ENCODE measurements at places on chromosomes 16 and 17.

DNA sequence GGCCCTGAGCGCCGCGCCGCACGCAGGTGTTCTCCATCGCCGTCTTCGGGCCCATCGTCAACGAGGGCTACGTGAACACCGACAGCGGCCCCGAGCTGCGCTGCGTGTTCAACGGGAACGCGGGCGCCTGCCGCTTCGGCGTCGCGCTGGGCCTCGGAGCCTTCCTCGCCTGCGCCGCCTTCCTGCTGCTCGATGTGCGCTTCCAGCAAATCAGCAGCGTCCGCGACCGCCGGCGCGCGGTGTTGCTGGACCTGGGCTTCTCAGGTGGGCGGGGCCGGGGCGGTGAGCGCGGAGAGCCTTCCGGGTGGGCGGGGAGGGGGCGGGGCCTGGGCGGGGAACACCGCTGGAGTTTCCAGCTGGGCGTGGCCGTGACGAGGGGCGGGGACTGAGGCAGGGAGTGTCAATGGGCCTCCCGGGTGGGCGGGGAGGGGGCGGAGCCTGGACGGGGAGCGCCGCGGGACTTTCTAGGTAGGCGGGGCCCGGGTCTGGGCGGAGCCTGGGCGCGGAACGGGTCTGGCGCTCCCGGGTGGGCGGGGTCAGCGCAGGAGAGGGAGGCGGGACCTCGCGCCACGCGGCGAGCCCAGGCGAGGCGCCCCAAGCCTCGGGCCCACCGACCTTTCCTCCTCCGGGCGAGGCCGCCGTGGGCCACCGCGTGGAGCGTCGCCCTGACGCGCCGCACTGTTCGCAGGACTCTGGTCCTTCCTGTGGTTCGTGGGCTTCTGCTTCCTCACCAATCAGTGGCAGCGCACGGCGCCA is 2.4 kb downstream of the SYNGR3 start:
- peak; percentile 99 for DNase-seq

DNA sequence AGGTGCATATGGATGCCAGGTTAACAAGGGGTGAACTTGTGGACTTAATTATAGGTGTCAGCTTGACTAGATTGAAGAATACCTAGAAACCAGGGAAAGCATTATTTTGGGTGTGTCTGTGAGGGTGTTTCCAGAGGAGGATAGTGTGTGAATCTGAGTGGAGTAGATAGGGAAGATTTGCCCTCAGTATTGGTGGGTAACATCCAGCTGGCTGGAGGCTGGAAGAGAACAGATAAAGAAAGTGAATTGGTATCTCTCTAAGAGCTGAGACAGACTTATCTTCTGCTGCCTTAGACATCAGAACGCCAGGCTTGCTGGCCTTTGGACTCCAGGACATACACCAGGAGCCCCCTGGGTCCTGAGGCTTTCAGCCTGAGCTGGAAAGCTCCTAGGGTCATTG is 75.2 kb downstream of the CDRT15 start:
- no peak for DNase-seq

GRCh38 chr17:34424814-34425491 is 61.9 kb upstream of the CCL1 start:
- no peak for DNase-seq

DNA sequence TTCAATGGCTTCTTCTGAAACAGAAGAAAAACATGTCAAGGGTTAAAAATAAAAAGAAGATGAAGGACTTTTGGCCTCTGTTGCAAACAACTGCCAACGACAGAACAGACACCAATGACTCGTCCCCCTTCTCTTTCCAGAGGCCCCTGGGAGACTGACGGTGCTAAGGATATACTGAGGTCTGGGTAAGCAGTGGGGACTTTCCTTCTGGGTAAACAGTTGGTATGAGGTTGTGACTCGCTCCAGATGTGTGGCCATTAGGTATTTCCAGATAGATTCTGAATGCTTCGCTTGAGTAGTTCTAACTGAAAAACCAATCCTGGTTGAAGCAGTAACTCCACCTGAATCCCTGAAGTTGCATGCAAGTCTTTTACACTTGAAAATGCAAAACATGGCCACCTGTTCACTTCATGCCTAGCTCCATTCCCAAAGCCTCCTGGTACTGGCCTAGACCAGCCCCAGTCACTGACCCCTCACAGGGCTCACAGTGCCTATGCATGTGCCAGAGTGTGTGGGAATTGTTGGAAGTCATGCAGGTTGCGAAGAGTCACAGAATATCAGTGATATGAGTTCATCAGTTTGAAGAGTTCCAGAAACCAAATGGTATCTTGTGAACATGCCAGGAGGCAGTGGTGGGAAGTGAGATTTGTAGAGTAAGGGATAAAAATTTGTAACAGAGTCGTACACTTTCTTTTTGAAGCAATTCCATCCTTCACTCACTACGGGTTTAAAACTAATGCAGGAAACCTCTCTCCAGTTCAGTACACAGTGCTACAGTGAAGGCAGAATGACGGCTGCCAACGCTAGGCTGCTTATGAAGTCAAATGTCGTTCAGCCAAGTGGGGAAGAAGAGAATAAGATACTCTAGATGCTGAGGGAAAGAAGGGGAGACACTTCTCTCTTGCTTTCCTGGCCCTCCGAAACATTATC is 217.8 kb downstream of the ZFHX3 start:
- no peak for DNase-seq

DNA sequence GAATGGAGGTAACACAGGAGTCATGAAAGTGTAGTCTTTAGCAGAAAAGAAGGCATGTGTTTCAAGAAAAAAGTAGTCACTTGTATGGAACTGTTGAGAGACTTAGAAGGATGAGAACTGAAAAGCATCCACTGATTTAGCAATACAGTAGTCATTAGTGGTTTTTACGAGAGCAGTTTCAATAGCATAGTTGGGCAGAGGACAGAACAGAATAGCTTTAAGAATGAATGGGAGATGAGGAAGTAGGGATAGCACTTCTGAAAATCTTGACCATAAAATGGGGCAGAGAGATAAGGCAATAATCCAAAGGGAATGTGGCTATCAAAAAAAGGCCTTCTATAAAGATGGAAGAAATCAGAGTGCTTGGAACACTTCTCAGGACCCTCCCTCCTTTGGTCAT is 64.8 kb upstream of the C17orf78 start:
- no peak for DNase-seq

- no peak for DNase-seq
Measured at GRCh38 chr17:28345419-28346198, 10.0 kb downstream of the TNFAIP1 start.
